Cerebellar nuclear complex (tissue), 1 donor: ENCODE measurements at places on chromosomes 5 and 9.

GRCh38 chr5:125041798-125042197 lies 295.4 kb upstream of the ZNF608 start:
- no peak for DNase-seq

DNA sequence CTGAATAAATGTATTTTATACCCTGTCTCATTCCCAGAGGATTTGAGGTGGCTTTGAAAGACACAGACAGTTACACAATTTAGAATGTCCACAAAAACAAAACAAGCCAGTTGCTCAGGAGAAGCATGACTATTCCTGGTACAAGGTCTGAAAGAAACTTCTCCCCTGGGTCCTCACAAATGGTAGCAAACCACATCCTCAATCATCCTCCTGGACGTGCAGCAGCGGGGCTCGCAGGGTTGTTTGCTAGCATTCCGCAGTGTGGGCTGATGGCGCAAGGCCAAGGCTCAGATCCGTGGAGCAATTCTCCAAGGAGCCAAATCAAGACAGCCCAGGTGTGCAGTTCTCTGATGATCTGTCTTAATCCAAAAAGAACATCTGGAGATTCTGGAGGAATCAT lies 210.3 kb downstream of the ACTL7B start:
- DNase-seq: no peak

DNA sequence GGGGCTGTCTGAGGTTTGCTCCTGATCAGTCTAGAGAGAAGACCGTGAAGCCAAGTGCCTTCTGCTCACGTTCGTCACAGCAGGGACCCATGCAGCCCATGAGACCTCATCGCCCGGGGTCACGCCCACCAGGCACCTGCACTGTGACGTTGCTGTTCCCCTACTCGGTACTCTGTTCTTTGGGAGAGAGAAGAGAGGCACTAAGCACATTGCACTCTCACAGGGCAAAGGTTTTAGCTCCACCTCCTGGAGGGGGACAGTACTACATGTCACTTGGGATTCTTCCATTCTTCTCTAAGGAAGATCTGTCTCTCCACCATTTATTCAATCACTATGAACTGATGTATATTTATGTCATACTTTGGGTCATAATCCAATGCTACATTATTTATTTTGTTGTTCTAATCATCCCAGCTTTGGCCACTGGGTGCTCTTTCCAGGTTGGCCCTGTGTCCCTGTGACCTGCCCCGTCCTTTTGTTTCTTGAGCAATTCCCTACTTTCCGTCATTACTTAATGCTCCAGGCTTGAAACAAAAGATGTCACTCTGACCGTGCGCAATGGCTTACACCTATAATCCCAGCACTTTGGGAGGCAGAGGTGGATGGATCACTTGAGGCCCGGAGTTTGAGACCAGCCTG lies 31.4 kb upstream of the BRD3 start:
- no peak for DNase-seq

- no peak for DNase-seq
Measured at GRCh38 chr9:91546574-91546973, 122.9 kb upstream of the NFIL3 start.

- DNase-seq: no peak
Measured at GRCh38 chr5:132407970-132408369, 38.5 kb downstream of the SLC22A5 start.

DNA sequence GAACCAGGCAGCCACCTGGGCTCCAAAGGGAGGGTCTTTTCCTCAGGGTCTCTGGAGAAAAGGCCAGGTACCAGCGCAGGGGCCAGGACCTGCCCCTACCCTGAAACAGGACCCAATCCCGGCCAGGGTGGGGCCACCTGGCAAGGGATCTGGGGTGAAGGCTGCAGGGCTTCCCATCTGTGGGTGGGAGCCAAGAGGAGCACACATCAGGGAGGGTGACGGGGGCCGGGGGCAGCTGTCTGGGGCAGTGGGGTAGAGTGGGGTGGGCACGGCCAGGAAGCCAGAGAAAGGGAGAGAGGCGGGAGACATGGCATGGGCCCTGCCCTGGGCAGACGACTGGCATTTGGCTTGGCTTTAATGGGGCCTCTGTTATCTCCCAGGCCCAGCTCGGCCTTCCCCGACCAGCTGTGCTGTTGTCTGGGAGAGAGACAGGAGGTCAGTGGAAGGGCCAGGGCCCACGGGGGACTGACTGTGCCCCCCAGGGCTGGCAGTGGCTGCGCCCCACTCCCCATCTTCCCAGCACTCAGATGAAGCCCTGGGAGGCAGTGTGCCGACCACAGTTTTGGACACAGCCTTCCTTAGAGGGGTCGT lies 57.2 kb upstream of the RNF130 start:
- DNase-seq: no peak

DNA sequence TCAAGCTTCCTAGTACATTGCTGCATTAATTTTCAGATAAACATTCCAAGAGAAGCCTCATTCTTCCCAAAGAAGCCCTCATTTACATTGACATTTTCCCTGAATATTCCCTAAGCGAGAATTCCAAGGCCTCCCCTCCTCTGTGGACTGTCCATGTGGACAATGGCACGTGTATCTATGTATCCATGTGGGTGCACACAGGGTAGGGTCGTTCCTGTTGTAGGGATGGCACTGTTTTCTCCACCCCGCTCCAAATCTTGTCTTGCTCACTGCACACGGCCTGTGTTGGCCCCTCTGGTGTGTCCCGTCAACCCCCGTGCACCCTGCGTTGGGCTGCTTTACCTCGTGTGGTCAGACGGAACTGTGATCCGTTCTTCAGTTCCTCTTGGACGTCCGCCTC lies 104.7 kb upstream of the IRX2 start:
- no peak for DNase-seq

DNA sequence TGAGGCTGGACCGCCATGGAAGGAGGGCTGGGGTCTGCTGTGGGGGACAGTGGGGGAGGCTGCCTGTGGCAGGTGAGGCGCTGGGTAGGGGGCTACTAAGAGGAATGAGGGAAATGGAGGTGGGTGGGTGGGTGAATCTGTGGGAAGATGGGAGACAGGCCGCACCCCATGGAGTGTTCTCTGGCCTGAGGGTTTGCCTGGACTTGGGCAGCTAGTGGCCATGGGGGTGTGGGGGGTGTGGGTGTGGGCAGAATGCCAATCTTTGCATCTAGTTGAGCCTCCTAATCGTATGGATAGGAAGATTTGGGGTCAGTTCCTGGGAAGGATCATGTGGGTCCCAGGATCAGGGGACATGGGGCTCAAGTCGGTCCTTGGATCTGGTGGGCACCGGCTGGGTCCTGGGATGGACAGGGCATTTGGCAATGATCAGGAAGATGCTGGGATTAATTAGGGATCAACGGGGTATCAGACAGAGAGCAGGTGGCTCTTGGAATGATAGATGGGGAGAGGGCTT lies 518 bp downstream of the ZDHHC12 start:
- no peak for DNase-seq

- DNase-seq: no peak
Measured at GRCh38 chr5:138625134-138625533, 49.9 kb upstream of the HSPA9 start.

DNA sequence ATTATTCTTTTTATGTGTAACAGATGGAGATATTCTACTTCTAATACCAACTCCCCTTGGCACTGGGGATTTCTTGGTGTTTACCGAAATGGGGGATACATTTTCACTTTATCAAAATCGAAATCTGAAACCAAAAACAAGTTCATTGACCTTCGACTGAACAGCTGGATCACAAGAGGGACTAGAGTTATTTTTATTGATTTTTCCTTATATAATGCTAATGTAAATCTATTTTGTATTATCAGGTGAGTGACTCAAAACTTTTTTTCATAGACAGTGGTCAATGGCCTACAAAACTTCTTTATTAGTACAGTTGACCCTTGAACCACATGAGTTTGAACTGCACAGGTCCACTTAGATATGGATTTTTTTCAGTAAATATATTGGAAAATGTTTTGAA lies 10.2 kb downstream of the PKD2L2 start:
- no peak for DNase-seq

GRCh38 chr9:77794985-77795384 lies 146.9 kb upstream of the GNA14 start:
- no peak for DNase-seq

GRCh38 chr5:134510970-134511795 lies 14.3 kb upstream of the JADE2 start:
- DNase-seq: no peak

GRCh38 chr5:149229298-149229937 lies 42.2 kb upstream of the AFAP1L1 start:
- DNase-seq: peak; percentile 55

GRCh38 chr9:100397529-100398266 lies 29.2 kb upstream of the MSANTD3 start:
- DNase-seq: no peak

- DNase-seq: no peak
Measured at GRCh38 chr9:131733541-131734061, 6.3 kb downstream of the RAPGEF1 start.

GRCh38 chr5:15526413-15526812 lies 26.4 kb downstream of the FBXL7 start:
- no peak for DNase-seq

- no peak for DNase-seq
Measured at GRCh38 chr9:35685506-35685905, 4.2 kb downstream of the TPM2 start.

GRCh38 chr9:17631396-17631795 lies 52.5 kb downstream of the SH3GL2 start:
- DNase-seq: no peak

- DNase-seq: no peak
Measured at GRCh38 chr5:179222246-179223017, 122.8 kb downstream of the ADAMTS2 start.

GRCh38 chr5:2430606-2431005 lies 320.9 kb downstream of the IRX2 start:
- DNase-seq: no peak

- peak; percentile 37 for DNase-seq
Measured at GRCh38 chr9:127877566-127877998, at the start of gene AK1. Gene AK1, minus strand, starts transcription at chr9:127877675. Its CDS starts 3,058 bp downstream, at chr9:127874617.

DNA sequence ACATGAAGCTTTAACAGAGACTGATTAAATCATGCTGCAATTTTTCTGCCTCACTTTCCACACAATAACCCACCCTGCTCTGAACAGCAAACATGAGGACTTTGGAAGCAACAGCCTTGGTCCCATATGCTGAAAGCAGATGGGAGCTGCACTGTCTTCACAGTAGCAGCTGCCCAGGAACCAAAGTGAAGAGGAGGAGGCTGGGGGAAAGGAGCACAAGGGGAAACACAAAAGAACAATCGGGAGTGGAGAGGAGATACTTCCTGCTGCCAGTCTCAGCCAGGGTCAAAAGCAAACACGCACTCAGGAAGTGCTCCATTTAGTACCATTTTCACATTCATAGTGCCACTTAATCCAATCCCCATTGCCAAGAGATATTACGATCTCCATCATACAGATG lies 183.3 kb upstream of the PUM3 start:
- peak; percentile 33 for DNase-seq

DNA sequence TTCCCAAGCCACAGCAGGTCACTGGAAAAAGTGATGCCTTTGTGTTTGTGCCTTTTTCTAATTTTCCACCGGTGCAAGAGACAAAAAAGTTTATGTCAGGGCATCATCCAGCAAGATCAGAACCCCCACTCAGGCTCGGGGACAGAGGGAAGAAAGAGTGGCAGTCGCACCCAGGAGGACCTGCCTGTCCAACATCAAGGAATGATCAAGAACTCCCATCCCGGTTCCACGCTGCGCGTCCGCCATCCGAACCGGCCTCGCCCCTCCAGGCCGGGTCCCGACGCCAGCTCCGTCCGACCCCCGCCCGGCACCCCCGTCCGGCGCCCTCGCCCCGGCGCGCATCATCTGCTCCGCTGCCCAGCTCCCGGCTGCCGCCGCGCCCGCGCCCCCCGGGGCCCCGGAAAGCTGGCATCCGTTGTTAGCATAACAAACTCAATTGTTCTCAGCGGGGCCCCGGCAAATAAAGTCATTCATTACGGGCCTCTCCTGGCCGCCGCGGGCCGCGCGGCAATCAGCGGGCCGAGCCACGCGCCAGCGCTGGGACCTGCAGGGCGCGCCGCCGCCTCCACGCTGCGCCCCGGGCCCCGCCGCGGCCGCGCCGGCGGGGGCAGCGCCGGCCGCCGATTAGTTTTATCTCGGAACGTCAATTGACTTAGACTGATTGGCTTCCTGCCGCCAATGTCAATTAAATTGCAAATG lies 48.1 kb downstream of the PAX5 start:
- DNase-seq: no peak

- no peak for DNase-seq
Measured at GRCh38 chr9:28834156-28834555, 1260.9 kb upstream of the C9orf72 start.

DNA sequence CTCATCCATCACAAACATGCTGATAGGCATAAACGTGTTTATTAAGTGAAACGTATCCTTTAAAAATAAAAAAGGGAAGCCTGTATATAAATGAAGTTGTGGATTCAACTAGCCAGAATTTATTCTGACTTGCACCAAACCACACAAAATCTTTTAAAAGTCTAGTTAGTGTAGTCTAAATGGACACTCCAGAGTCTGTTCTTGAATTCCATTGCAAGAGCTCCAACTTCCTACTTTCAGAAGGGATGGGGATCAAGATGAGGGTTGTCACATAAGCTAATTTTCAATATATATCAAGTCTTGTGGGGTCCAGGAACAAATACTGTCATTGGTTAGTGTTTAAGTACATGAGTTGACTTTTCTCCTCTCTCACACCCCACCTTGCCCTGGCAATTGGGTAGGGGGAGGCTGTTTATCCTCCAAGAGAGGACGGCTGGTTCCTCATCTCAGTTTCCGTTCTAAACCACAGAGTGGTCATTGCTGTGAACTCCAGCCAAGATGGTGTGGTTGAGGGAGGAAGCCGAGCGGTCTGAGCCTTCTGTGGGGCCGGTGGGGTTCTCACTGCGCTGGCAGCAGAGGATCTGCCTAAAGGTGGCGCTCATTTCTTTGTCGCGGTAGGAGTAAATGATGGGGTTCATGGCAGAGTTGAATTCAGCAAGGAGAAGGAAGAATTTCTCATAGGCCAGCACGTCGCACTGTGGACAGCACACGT lies 163.2 kb downstream of the LPAR1 start:
- no peak for DNase-seq

DNA sequence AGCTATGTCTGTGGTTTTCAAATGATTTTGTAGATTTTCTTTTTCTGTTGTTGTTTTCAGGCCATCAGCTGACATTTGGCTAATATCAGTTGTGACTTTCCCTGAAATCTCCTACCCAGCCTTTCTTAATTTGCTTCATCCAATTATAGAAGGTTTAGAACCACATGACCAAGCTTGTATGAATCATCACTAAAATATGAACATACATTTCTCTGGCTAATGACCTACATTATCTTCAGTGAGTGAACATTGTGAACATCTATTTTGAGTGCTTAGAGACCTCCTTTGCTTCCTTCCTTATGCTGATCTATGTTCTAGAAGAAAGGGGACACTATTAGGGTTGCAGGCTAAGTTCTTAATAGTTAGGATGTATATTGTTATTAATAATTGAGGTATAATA lies 532.5 kb downstream of the RAB3C start:
- DNase-seq: no peak

- DNase-seq: no peak
Measured at GRCh38 chr5:126433701-126434100, 10.5 kb downstream of the GRAMD2B start.

DNA sequence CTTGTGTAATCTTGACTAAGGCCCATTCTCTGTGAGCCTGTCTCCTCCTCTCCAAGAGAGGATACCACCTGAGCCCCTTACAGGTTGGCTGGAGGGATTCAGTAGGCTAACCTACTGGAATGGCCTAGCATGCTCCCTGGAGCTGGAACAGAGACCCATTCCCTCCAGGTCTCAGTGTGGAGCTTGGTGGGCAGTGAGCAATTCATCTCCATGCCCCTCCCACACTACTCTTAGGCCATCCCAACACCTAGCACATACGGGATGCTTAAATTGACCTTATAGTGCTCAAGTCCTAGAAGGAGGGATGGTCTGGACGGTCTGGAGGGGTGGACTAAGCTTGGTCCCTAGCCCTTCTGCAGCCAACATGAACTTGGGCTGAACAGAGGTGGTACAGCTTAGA lies 75.6 kb downstream of the CRB2 start:
- DNase-seq: no peak
